Daoy (cell line): ENCODE measurements at places on chromosomes 11 and 22.

DNA sequence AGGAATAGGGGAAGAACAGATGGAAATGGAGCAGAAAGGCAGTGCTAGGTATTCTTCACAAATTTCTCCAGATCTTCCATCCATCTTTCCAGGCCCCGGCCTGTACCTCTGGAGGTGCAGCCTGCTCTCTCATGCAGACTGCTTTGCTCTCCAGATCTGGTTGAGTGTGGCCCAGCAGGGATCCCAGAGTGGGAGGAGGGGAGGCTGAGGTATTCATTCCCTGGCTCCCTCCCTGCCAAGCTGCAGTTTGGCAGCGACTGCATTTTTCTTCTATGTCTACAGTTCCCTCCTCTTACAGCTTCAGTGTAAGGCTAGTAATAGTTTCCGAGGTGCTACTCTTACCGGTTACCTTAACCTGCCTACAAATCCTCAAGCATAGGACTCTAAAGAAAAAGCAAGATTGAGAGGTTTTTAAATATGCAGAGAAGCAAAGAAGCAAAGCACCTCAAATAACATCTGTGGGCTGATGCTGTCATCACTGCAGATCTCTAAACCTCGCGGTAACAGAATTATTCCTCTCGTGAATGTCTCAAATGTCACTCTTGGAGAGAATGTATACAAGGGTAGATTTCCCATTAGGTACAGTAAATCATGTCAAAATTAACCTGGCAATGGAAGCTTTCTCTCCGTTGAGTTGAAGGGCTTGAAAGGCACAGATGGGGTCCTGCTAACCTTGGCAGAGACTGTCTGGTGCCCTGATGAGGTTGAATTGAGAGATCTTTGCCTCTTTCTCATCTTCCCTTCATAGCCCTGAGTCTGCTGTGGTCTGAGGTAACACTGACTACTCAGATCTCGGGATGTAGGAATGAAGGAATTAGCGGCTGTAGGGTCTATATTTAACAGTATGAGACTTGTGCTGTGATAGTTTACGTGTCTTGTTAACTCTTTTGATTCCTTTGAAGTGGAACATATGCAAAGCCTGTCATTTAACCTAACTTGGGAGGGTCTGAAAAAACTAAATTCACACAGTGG, 297.9 kb upstream of the C11orf87 start:
- no peak for DNase-seq

- no peak for DNase-seq
Observed at GRCh38 chr11:130234315-130234714, 74.7 kb downstream of the ST14 start.

DNA sequence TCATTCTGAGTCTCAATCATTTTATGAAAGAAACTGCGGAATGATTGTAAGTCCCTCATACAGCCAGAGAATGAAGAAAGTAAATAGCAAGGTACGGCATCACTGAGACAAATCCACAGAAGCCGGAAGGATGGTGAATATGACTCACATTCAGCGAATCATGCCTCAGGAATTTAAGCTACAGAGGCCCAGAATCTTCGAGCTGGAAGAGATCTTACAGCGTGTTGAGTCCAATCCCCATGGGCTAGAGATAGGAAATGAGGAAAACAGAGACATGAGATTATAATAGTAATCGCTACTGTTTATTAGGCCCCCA, 173.2 kb downstream of the KIF18A start:
- DNase-seq, result peak; percentile 89

DNA sequence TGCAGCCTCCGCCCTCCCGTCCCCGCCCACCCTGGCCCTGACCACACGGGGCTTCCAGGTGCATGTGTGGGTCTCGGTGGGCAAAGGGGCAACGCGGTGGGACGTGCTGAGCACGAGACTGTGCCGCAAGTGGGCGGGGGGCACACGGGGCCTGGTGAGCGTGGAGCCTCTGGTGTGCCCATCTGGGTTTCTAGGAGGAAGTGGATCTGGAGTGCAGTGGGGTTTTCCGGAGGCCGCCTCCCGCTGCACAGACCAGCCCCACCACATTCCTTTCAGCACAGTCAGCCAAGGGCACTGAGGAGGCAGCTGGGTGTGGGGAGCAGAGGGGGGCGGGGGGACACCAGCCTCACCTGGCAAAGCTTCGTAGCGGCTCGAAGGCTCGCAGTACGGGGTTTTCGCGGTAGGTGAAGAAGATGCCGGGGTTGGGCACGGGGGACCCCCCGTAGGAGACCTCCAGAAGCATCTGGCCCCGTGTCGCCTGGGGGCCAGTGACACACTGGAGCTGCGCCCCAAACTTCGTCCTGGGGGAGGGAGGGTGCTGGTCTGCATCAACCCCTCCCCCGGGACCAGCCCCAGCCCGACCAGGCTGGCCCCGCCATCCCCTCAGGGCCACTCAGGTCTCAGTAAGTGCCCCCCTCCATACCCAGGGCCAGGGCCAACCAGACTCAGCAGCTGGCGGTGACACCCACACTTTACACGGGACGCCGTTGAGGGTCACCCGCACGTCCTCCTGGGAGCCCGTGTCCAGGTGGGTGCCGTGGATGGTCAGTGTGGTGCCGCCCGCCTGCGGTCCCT, 12.4 kb upstream of the MAPK11 start:
- peak; percentile 95 for DNase-seq

DNA sequence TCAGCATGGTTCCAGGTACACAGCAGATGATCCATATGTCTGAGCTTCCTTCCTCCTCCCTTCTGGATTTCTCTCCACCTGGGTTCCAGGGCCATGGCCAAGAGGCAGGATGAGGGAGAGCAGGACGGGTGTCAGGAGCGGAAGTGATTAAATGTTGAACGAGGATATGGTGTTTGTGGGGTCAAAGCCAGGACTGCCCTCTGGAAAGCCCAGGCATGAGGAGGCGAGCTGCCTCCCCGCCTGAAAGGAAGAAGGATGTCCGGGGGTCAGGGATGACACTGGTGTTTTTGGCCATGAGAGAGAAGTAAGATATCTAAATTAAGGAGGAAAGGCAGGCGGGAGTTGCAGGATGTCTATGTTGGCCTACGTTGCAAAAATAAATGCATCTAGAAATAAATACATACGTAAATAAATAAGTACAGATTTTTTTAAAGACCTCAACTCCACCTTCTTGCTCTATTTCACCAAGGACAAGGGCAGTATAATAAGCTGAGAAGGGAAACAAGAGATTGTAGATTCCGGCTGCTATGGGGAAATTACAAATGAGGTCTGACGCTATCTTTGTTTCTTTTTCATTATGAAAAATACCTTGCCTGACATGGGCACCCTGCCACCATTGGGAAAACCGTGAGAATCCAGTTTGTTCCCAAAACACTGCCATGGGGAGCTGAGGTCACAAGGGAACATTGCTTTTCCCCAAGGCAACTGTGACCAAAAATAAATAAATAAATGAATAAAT, 27.6 kb upstream of the LIPT2 start:
- no peak for DNase-seq

GRCh38 chr11:7511401-7511800, 2.4 kb upstream of the PPFIBP2 start:
- no peak for DNase-seq

GRCh38 chr22:22855617-22856308, 31.9 kb upstream of the IGLL5 start:
- peak; percentile 36 for DNase-seq

DNA sequence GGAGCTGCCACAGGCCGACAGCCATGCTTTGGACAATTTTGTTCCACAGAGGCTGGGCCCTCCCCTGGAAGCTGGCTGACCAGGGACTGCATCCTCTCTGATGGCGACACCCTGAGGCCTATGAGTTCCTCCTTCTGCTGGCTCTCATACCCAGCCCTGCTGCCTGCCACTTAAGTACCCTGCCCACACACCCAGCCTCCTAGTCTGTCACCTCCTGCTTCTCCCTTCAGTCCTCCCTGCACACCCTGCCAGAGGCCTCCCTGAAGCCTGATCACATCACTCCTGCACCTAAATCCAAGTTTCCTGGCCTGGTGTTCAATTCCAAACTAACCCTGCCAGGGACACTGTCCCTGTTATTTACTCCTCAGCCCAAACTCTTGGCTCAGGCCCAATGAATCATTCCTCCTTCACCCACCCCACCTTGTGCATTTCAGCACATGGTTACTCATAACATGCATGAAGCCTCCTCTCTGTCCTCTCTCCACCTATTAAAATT, 136.7 kb upstream of the NECTIN1 start:
- DNase-seq, result peak; percentile 72

DNA sequence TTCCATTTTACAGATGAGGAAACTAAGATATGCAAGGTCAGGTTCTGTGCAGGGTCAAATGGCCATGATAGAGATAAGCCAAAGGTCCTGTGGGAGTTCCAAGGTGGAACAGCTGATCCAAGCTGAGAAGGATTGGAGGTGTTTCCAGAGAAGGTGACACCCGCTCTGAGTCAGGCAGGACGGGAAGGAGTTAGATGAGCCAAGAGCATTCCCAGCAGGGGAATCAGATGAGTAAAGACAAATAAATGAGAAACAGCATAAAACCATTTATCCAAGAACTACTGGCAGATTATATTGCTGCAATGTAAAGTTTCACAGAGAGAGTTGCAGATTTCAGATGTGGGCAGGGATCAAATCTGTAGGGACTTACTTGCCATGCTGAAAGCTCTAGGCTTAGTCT, 18.9 kb upstream of the HEPHL1 start:
- DNase-seq, result peak; percentile 10

DNA sequence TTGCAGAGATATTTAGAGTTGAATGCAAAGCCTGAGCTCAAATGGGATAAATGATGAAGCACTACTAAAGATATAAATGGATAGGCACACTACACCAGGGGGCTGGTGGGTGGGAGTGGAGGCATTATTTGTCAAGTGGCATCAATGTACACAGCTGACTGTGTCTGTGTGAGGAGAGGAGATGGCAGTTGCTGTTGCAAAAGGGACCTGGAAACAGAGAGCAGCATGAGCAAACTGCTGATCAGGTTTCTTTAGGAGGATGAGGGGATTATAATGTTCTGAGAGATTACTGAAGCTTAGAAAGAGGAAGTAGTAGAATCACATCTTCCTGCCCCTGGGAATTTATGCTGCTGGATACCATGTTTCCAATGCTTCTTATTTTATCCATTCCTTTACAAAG, 39.4 kb upstream of the LIN7C start:
- DNase-seq, result no peak

- DNase-seq, result no peak
Observed at GRCh38 chr11:12236744-12237101, 126.3 kb downstream of the MICAL2 start.

GRCh38 chr11:97722721-97723120, 1298.0 kb upstream of the CNTN5 start:
- DNase-seq, result no peak

GRCh38 chr11:72224564-72225410, at the start of gene INPPL1:
INPPL1 (plus strand) TSS chr11:72224767; CDS start chr11:72224985, 218 bp downstream.
- DNase-seq, result peak; percentile 44
